ENCODE measurements at places on chromosomes 3 and 15. TPM values are rescaled to one million over a fixed set of nuclear protein-coding genes. Genes with fewer than 3 reads are reported as not detected.

- no peak for DNase-seq
Measured at GRCh38 chr15:64681424-64682024, 93.9 kb downstream of the RBPMS2 start.

DNA sequence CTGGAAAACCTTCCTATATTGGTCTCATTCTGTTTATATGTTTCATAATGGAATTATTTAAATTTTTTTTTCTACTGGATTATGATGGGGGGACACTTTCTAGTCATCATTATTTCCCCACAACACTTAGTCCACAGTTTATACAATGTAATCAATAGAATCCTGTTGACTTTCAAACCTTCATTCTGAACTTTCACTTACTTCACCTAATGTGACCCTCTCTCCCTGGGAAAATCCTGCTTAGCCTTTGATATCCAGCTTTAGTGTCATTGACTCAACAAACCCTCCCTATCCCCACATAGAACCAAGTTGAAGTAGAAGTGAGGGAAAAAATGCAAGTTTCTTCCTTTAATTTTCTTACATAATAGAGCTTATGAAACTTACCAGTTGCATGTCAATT lies 666.0 kb downstream of the MECOM start:
- DNase-seq, result no peak

DNA sequence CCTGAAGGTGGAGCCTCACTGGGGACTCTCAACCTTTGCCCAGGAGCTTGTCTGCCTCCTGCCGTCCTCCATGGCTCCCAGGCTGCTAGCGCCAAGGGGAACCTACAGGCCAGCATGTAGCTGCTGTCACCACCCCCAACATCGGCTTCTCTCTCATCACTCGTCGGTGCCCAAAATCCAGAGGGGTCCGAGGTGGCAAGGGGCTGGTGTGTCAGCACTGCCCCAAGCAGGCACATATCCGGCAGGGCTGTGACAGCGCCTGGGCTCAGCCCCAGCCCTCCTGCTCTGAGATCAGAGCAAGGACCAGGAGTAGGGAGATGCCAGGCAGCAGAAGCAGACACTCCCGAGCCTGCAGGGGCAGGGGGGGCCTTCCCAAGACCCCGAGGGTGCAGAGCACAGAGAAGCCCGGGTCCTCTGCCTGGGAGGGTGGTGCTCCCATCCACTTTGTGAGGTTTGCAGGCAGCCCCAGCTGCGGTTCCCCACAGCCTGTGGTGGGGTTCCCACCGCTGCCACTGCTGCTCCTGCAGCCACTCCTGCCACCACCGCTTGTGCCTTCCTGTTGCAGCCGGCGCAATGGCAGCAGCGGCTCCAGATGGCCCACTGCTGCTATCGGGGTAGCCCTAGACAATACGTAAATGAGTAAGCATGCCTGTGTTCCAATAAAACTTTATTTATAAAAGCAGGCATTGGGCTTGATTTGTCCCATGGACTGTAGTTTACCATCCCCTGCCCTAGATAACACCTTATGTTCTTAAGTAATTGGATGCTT lies 451.0 kb downstream of the EPHA6 start:
- DNase-seq, result no peak

- no peak for DNase-seq
Measured at GRCh38 chr3:70647094-70647493, 334.7 kb upstream of the MDFIC2 start.

DNA sequence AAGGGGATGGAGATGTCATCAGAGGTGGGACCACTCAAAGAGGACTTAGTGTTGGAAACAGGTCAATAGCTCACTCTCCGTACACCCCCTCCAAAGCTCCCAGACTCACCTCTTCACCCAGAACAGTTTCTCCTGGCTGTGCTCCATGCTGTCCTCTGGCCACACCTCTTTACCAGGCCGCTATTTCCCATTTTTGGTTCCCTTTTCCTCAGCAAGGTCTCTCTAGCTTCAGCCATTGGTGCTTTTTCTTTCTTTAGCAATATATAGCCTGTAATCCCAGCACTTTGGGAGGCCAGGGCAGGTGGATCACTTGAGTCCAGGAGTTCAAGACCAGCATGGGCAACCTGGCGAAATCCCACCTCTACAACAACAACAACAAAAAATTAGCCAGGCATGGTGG lies 123.6 kb upstream of the SMAD3 start:
- DNase-seq, result no peak

DNA sequence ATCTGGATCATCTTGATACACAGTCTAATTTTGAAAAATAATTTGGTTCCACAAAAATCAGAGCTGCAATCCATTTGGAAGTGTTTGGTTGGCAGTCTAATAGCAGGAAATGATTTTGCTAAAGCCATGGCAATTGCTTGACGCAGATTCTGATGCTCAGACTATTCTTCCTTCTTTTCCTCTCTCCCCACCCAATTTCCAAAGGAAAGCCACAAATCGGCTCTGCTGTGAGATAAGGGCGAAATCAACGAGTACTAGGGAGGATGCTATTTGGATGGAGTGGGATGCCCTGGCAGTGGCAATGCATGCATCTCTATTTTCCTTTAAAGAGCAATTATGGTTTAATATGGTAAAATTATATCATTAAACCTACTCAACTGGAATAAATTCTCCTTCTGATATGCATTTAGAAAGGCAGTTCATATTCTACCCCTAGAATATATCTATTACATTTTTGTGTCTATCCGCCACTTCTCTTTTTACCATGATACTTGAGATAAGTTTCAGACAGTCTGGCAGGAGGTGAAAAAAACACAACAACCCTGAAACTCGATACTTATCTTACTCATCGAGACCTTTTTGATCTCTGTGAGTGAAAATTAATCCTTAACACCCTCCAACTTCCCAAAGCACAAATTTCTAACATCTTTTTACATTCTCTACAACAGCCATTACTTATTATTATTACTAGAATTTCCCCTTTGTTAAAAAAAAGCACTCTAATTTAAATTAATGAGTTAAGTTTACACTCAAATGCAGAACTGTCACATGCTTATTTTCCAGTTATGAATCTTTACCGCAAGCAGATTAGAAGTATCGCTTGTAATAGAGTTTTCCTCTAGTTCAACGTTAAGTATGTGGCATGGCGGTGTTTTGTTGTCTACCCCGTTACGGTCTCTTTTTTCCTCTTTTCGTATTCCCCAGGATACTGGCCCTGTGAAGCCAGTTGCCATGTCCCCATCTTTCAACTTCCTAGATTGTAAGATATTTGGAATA lies 433.3 kb downstream of the FOXP1 start:
- DNase-seq, result no peak

DNA sequence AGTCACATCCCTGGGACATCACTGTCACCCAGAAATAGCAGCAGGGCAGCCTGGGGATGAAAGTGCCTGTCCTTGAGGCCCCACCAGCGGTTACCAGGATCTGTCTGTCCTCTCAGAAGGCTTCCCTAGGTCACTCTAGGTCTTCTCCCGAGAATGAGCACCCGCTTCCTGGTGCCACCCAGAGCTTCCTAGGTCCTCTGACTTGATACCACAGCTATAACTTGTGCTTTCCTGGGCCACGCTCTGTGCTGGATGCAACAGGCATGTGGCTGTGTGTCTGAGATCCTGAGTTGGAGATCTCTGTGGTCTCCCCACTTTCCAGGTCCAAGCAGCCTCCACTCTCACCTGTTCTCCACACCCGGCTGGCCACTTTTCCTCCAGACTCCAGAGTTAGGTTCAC lies 25.8 kb downstream of the ARNT2 start:
- DNase-seq, result no peak

GRCh38 chr15:65289261-65289854 lies 2.7 kb upstream of the PARP16 start:
- no peak for DNase-seq

- DNase-seq, result no peak
Measured at GRCh38 chr3:110593749-110594148, 477.9 kb upstream of the NECTIN3 start.

DNA sequence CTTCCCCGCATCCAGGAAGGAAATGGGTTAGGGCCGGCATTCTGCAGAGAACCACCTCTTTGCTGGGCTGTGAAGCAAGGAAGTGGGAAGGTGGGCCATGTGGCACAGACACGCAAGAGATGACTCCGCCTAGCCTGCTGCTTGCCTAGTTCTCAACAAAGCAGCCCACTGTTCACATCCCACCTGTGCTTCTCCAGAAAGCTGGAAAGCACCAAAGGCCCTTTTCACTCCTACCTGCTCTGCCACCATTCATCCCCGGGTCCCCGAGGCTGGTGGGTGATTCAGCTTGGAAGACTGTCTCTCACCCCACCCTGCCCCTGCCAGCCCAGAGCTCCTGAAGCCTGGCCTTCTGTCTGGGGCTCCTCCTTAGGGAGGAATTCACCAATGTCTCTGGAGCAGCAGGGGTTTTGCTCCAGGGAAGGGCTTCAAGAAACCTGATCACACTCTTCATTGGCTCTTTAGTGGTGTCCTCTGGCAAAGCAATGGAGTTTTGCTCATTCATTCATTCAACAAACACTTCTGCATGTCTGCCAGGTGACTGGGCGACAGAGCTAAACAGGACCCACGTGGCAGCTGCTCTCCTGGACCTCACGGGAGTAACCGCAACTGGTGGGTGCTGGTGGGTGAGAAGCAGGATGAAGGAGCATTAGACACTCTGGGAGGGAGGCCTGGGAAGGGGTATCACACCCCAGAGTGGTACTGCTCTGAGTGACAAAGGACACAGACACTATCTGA lies 145.4 kb upstream of the TLE3 start:
- no peak for DNase-seq

GRCh38 chr3:138949445-138950005 lies 2.5 kb downstream of the FOXL2NB start:
- no peak for DNase-seq

DNA sequence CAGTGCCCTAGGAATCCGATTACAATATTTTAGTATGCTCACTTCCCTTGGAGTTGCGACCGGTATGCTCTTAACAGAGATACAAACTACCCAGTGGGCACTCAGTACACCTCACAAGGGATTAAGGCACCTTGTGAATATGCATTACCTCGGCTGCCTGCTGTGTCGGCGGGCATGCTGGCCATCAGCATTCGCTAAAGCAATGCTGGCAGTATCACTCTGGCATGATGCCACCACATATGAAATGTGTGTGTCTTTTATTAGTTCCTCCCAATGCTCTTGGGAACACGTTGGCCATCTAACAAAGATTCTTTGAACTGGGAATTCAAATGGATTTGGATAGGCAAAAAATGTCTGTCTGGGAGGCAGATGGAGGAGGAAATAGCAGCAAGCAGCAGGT lies 67.4 kb upstream of the FOXB1 start:
- no peak for DNase-seq

DNA sequence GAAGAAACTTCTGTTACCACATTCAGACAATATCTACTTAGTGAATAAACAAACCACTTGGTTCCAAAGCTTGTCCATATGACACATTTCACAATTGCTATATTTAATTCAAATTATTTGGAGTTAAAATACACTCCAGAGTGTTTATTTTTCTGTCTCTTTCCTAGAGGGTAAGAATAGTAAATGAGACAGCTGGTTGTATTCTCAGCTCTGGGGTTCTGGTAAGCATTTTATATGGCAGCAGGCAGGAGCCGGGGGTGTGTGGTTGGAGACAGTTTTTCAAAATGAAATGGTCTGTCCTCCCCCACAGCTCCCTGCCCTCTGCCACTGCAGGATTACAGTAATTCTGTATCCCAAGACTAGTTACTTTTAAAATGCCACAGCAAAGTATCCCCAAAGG lies 10.9 kb upstream of the SEC61A1 start:
- peak; percentile 29 for DNase-seq

- no peak for DNase-seq
Measured at GRCh38 chr3:50545781-50546180, 21.8 kb downstream of the C3orf18 start.

- no peak for DNase-seq
Measured at GRCh38 chr3:16322189-16322588, 57.2 kb downstream of the OXNAD1 start.

The VEPH1 gene
- polyA plus RNA-seq, result 45.3 TPM

The GOLGA6B gene
- 0.13 TPM for polyA plus RNA-seq

The TRAIP gene
- polyA plus RNA-seq, result 16.0 TPM

Measured in right lung (tissue), 10 donors.